ENCODE measurements at places on chromosomes 5 and 9. TPM values are rescaled to one million over a fixed set of nuclear protein-coding genes. Genes with fewer than 3 reads are reported as not detected.
A peak's percentile ranks its signal among the peaks of the same experiment; 100 is the strongest.

- no peak for DNase-seq
Measured at GRCh38 chr9:116099821-116100220, 53.8 kb upstream of the PAPPA start.

DNA sequence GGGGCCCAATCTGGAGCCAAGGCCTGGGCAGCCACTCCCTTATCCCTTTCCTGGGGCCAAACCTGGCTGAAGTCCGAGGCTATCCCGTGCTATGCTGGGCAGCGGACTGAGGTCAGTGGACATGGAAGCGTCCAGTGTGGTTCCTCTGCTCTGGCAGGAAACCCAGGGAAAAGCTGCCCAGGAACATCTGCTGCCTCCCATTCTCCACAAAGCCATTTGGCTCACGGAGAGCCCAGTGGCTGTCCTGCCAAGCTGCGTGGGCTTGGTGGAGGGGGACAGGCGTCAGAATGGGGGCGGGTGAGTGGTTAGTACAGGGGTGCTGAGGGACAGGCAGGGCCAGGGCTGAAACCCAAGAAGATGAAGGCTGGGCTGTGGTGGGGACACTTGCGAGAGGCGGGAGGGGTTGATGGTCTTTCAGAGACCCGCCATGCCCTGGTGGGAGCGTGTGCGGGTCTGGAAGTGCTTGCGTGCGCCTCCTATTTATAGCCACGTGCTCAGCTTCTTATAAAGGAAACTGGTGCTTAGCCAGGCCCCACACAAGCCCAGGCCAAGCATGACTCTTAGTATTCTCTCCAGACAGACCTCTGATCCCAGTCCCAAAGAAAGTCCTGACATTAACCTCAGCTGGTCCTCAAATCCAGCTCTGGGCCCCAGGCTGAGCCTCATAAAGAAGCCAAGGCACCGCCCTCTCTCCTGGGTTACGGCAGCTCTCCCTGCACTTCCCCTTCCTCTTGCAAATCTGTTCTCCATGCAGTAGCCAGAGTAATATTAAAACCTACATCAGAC, 9.4 kb upstream of the SLC6A7 start:
- DNase-seq: peak; percentile 74

- no peak for DNase-seq
Measured at GRCh38 chr5:80230269-80230992, 25.4 kb downstream of the SERINC5 start.

SCAI gene
- 42.6 TPM for total RNA-seq

NPDC1 gene
- 24.0 TPM for total RNA-seq

GRCh38 chr9:68771376-68771775, 66.3 kb downstream of the PIP5K1B start:
- no peak for DNase-seq
